ENCODE measurements at places on chromosomes 5 and 9. TPM values are rescaled to one million over a fixed set of nuclear protein-coding genes. Genes with fewer than 3 reads are reported as not detected.

The SLC27A6 gene
- total RNA-seq = 0.28 TPM

The DNAJC21 gene
- total RNA-seq = 43.0 TPM

The SAXO1 gene
- total RNA-seq = under 0.01 TPM

The OTP gene
- total RNA-seq = not detected

The ASS1 gene
- total RNA-seq = 329 TPM

The CRB2 gene
- under 0.01 TPM for total RNA-seq

The FOXD4L5 gene
- total RNA-seq = under 0.01 TPM

The GLRX gene
- total RNA-seq = 51.0 TPM

The NR5A1 gene
- not detected for total RNA-seq

The CD274 gene
- total RNA-seq = 2.2 TPM

The OTULINL gene
- 0.09 TPM for total RNA-seq

The STPG3 gene
- total RNA-seq = not detected

The PRSS3 gene
- 28.4 TPM for total RNA-seq

The BTNL3 gene
- not detected for total RNA-seq

The PCA3 gene
- not detected for total RNA-seq

Data from smooth muscle cell of bladder (primary cell).